B cell (primary cell): ENCODE measurements at places on chromosomes 4 and X.

DNA sequence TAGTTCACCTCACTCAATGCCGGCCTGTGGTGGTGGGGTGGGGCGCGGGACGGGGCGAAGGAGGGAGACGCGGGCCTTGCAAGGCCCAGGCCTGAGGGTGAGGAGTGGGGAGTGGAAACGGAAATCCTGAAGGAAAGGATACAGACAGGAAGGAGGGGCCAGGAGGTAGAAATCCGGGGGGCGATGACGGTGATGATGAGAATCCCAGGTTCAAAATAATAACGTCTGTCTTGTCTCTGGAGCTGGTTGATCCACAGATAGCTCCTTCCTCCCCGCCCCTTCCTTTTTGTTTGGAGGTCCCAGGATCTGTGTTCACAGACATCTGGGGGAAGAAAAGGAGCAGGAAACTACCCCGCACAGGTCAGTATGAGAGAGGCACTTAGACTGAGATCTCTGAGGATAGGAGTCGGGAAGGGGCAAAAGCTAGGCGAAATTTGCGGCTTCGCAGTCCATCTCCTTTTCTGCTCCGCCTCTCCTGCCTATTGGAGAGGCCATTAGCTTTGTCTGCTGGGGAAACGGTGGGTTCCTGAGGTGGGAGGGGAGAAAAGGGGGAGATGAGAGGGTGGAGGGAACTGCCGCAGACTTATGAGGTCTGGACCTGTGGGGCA, 746 bp downstream of the TCEAL7 start:
- no peak for DNase-seq

DNA sequence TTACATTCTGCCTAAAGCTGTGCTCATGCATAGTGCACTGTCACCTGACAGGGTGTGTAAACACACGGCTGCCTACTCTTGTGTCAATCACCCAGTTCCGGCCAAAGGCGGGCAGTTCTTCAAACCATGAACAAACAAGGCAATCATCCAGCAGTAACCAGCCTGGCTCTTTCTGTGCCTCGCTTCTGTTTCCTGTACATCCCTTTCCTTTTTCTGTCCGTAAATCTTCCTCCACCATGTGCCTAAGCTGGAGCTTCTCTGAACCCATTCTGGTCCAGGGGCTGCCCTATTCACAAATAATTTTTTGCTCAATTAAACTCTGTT, 60.8 kb upstream of the CBR4 start:
- DNase-seq = no peak

DNA sequence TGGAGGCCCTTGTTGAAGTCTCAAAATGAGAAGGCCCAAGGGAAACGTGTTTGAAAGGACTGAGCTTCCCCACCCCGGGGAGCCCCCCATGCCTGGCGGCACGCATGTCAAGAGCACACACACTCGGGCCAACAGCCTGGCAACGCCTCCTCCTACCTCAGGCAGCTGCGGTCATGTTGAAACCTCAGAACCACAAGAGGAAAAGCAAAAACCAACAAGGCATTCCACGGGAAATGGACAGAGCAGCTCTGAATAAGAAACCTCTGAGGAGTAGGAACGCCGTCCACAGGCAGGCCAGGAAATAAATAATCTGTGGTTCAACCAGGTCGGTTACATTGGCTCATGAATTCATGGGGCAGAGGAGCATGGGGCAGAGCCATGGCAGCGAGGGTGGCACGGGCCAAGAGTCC, 95.7 kb upstream of the AFAP1 start:
- DNase-seq = no peak

- no peak for DNase-seq
Observed at GRCh38 chr4:158202481-158202880, 7.8 kb upstream of the TMEM144 start.

DNA sequence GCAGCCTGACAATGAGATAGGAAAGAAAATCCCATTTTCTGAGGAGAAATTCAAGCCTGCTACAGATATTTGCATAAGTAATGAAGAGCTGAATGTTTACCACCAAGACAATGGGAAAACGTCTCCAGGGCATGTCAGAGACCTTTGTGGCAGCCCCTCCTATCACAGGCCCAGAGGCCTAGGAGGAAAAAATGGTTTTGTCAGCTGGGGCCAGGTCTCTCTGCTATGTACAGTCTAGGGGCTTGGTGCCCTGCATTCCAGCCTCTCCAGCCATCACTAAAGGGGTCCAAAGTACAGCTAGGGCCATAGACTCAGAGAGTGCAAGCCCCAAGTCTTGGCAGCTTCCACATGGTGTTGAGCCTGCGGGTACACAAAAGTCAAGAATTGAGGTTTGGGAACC, 361.6 kb upstream of the ANXA10 start:
- DNase-seq = no peak

DNA sequence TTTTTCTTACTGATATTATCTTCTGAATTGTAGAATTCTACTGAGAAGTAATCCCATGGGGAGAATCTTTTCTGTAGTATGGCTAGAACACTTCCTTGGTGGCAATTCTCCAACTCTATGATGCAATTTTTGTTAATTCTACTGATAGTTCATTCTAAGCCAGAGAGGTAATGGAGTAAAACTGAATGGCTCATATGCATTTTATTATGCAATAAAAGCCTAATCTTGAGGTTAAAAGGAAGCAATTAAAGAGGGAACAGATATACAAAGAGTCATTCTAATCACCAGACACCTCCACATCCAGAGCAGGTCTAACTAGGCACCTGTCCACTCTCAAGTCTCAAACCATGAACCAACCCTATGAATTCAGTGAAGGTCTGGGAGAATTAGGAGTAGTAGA, 9.7 kb downstream of the RAP2C start:
- DNase-seq = no peak

GRCh38 chr4:184024637-184025036, 119.5 kb downstream of the STOX2 start:
- no peak for DNase-seq

GRCh38 chr4:43380093-43380492, 487.6 kb downstream of the GRXCR1 start:
- no peak for DNase-seq

DNA sequence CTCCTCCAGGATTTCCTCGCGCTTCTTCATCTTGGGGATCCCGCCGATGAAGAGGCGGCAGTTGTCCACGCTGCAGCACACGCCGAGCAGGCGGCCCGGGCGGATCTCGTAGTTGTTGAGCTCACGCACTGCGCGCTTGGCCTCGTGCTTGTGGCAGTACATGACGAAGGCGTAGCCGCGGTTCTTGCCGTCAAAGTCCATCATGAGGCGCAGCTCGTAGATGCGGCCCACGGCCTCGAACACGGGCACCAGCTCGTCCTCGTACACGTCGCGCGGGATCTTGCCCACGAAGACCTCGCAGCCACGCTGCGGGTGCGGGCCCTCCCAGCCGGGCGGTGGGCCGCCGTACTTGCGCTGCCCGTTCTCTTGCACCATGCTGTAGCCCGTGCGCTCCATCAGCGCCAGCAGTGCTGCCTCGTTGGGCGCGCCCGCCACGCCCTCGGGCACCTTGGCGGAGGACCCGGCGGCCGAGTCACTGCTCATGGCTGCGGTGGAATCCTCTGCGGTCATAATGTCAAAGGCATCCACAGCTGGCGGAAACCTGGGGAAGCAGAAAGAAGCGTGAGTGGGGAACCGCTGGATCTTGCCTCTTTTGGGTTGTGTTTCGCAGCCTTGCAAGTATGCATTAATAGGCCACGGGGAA, 103.4 kb downstream of the CHRNA9 start:
- peak; percentile 9 for DNase-seq

GRCh38 chr4:108794136-108794535, 31.3 kb upstream of the ETNPPL start:
- no peak for DNase-seq

DNA sequence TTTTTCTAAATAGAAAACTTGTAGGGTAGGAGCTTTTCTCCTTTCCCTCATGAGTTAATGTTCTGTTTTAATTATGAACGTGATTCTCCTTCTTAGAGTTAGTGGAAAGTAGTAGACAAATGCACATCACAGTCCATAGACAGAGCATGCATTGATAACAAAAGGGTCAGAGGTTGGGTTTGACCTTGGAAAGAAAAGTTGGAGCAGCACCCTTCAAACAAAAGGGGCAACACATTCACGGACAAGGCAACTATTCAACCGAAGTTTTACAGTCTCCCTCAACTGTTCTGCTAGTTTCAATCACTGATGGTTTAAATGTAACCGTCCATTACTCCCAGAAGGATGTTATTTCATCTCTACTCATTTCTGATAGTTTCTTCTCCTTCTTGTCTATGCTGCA, 103.4 kb upstream of the MAOA start:
- DNase-seq = no peak

DNA sequence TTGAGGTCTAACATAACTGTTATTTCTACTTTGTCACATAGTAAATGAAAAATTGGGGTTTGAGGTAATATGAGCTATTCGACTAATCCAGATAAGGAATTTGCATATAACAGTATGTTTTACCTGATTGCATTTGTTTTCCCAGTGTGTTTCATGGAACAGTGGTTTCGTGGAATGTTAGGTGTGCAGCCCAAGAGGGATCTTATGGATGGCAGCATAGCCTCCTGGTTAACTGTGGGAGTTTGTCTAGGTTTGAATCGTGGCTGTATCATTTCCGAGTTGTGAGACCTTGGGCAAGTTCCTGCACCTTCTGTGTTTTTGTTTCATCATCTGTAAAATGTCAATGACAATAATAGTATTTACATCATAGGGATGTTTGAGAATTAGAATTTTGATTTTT, 7.9 kb downstream of the BMPR1B start:
- no peak for DNase-seq

GRCh38 chrX:117973110-117973807, 143.4 kb downstream of the KLHL13 start:
- no peak for DNase-seq
